ENCODE measurements at places on chromosomes 6 and 20. TPM values are rescaled to one million over a fixed set of nuclear protein-coding genes. Genes with fewer than 3 reads are reported as not detected.

NFKBIL1 gene
- total RNA-seq = 10.5 TPM

ID4 gene
- 2.4 TPM for total RNA-seq

STMND1 gene
- total RNA-seq = not detected

PRPF6 gene
- total RNA-seq = 52.6 TPM

PRKN gene
- not detected for total RNA-seq

DPPA5 gene
- total RNA-seq = not detected

RIPOR3 gene
- not detected for total RNA-seq

BMP7 gene
- total RNA-seq = 0.57 TPM

TMEM170B gene
- total RNA-seq = 1.3 TPM

ASXL1 gene
- 36.0 TPM for total RNA-seq

BPIFA1 gene
- not detected for total RNA-seq

IL17A gene
- total RNA-seq = not detected

SIGLEC1 gene
- not detected for total RNA-seq

PGBD1 gene
- 4.3 TPM for total RNA-seq

SLC17A1 gene
- total RNA-seq = not detected

XKR7 gene
- 0.02 TPM for total RNA-seq

NHLRC1 gene
- total RNA-seq = 1.9 TPM

MUCL3 gene
- total RNA-seq = not detected

MEI4 gene
- total RNA-seq = not detected

LY6G6F gene
- total RNA-seq = not detected

All from A549 treated with DMSO at 1 μM for 4 hours (cell line).